ENCODE measurements at places on chromosomes 5 and 9.

DNA sequence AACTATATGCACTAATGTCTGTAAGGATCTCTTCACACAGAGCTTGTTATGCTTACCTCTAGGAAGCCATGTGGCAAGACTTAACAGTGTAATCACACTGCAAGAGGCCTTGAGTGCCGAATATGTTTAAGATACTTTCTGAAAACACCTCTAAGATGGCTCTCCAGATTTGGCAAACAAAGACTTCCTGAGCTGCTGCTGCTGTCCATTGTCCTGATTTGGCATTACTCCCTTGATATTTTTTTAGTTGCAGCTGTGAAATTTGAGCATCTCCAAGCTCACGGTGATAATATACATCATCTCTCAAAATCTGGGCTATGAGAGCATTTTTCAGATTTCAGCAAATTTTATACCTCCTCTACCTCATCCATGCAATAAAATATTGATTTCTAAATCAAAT lies 384.5 kb upstream of the CDH6 start:
- DNase-seq: no peak

DNA sequence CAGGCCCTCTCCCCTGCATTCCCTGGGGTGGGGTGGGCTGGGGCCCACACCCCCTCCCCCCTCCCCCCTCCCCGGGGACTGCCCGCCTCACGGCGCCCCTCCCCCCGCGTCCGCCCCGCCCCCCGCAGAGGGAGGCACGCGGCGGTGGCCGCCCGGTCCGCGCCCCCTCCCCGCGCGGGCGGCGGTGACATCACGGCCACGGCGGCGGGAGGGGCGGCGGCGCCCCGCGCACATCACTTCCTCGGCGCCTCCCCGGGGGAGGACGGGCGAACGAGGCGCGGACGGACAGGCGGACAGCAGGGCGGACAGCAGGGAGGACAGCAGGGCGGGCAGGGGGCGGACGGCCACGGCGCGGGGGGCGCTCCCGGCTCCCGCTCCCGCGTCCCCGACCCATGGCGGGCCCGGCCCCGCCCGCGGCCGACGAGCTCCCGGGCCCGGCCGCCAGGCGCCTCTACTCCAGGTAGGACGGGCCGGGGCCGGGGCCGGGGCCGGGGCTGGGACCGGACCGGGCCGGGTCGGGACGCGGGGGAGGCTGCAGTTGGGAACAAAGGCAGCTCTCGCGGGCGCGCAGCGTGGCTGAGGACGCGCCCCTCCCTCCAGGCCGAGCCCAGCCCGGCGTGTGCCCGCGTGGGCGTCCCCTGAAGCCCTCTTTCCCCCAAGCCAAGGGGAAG lies at the start of gene GPSM1:
Gene GPSM1 (plus strand): TSS at position 236 of the 671 bp plus-strand sequence. CDS start 157 bp downstream, at position 393.
- no peak for DNase-seq

- DNase-seq: no peak
Measured at GRCh38 chr5:39063037-39063436, 11.2 kb downstream of the RICTOR start.

DNA sequence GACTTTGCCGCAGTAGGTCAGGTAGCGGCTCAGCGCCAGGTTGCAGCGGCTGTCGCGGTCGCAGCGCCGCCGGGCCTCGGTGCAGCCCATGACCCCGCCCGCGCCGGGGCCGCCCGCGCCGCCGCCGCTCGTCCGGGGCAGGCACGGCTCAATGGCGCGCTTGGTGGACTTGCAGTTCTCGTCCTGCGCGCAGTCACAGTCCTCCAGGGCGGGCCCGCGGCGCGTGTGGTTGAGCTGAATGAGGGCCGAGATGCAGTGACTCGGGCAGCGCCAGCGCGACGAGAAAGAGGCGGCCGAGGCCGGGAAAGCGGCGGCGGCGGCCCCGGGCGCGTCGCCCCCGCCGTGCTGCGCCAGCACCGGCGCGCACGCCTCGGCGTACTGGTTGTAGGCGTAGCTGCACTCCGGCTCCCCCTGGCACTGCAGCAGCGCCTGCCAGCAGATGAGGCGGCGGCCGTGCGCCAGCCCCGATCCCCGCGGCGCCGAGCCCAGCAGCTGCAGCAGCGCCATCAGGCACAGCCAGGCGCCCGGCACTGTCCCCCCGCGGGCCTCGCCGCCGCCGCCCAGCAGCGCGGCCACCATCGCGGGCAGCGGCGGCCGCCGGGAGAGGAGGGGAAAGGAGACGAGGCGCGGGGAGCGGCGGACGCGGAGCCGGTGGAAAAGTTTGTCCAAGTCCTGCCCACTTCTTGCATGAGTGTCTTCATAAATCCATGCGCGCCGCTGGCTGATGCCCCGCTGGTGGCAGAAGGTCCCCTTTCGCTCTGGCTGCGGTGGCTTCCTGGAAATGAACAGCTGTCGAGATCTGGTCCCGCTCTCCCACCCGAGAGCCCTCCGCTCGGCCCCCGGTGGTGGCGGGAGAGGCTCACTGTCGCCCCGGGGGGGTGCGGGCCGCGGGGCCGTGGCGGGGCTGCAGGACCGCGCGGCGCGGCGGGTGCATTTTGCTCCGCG lies 833 bp downstream of the GAS1 start:
- peak; percentile 29 for DNase-seq

- no peak for DNase-seq
Measured at GRCh38 chr5:96530901-96531300, 97.9 kb upstream of the PCSK1 start.

GRCh38 chr9:94768766-94769165 lies 42.3 kb downstream of the AOPEP start:
- DNase-seq: no peak

- no peak for DNase-seq
Measured at GRCh38 chr5:6455571-6456200, 7.0 kb downstream of the UBE2QL1 start.

GRCh38 chr9:76425677-76426453 lies 31.6 kb upstream of the RFK start:
- DNase-seq: no peak

DNA sequence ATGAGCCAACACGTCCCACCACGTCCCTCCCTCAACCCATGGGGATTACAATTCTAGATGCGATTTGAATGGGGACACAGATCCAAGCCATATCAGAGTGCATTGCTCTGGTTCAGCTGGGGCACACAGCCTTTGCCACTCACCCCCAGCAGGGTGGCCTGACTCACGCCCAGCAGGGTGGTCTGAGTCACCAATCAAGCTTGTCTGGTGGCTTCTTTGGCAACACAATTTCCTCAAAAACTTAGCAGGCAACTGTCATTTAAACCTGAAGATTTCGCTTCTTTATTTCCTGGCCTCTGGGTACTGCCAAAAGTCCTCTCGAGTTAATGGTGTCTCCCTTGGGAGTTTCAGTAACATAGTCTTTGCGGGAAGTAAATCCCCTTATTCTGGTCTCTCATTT lies 16.3 kb upstream of the SEMA5A start:
- no peak for DNase-seq

- no peak for DNase-seq
Measured at GRCh38 chr9:70195456-70195855, 63.3 kb upstream of the SMC5 start.
